Testis (tissue), 5 donors: ENCODE measurements at places on chromosomes 7 and 10.

DNA sequence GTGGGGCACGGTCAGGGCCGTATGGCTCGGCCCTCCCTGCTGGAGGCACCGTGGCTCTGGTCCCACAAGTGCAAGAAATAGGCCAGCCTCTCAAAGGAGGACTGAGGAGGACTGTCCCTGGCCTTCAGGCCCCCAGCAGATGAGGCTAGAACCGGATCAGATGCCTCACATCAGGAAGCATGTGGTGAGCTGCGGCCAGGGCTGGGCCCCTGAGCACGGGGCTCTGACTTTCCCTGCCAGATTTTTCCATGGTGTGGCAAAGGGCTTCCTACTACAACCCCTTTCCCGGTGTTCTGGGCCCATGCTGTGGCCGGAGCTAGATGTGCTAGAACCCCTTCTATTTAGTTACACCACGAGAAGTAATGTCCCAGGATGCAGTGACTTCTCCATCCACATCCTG, 100.4 kb downstream of the TCERG1L start:
- no peak for DNase-seq

- no peak for DNase-seq
Observed at GRCh38 chr10:73931767-73932619, 21.1 kb downstream of the PLAU start.

DNA sequence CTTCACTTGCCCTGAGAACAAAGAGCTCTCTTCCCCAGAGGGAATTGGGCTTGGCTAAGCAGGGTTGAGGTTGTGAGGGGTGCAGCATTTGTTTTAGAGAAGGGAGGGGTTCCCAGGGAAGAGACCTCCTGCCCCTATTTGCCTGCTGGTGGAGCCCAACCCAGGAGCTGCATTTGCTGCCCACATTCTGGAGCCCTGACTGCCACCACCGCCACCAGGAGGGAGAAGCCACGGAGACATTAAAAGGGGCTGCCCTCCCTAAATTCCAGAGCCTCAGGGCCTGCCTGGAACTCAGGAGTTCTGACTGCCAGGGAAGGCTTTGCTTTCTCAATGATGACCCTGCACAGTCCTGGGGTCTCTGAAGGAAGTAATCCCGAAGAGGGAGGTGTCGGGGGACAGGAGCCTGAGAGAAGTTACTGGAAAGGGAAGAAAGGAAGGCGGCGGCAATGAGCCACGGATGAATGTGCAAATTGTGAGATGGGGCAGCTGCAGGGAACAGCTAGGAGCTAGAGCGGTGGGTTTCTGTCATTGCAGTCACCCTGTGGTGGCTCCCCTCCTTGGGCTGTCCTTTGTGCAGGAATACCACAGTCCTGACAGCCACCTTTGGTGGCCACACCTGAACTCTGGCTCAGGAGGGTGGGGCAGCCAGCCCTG, 51.3 kb downstream of the NEURL1 start:
- no peak for DNase-seq

- no peak for DNase-seq
Observed at GRCh38 chr10:44589944-44590449, 205.1 kb upstream of the CXCL12 start.

DNA sequence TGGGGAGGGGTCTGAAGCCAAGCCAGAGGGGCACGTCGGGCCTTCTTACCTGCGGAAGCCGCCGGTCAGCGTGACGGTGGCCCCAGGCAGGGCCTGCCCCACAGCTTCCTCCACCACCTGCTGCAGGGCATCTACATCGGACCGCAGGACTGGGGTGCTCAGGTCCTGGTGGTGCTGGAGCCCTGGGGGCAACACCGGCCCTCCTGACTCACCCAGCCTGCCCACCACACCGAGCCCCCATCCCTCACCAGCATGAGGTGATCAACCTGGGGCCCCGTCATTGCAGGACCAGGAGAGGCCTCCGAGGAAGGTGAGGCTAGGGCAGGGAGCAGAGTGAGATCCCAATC, 8.0 kb downstream of the POLM start:
- DNase-seq, result no peak

DNA sequence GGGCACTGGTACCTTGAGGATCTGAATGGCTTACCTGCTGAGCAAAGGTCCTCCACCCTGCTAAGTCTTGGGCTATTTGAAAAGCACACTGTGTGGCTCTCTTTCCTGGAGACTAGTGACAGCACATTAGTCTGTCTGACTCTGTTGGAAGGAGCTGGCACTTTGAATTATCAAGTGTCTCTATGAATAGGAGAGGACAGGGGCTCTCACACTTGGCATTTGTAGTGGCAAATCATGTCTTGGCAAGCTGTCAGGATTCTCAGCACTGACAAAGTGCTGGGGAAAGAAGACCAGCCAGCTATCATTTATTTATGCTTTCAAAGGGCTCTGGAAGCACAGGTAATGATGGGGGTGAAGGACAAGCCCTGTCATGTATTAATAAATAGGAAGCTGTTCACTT, 62.8 kb downstream of the MTPN start:
- no peak for DNase-seq

DNA sequence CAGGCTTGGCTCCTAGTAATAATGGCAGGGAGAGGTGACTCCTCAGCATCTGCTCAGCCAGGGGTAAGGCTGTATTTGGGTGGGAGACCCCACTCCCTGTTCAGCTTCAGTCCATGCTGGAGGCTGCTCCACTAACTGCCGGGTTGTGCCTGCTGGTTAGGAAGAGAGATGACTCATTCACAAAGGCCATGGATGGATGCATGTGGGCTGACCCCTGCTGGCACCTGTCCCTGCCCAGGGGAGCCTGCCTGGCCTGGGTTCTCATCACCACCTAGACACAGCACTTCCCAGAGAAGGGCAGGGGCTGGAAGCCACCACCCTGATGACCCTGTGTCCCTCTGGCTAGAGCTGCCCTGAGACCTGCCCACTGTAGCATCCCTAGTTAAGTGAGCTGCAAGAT, 59.0 kb downstream of the VSTM4 start:
- no peak for DNase-seq

DNA sequence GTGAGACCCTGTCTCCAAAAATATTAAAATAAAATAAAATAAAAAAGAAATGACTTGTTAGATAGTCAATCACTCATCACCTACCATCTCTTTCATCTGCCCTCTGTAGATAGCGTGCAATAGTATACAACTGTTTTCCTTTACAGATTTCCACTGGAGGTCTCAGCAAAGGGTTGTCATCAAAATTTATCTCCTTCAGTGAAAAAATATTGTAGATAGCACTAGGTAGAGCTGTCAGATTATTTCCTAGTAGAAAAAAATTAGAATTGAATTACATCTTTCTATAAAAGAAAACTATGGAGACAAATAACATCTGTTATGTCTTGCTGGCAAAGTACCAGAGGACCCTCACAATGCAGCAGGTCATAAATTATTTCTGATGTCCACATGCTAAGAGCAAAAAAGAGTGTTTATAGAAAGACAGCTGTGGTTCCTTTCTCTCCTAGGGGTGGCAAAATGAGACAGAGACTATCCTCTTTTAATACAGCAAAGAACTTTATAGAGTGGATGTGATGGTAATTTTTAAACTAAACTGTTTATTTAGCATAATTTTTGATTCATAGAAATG, 16.3 kb upstream of the CYP51A1 start:
- DNase-seq, result no peak

- no peak for DNase-seq
Observed at GRCh38 chr10:72229261-72230251, 13.5 kb upstream of the ASCC1 start.

DNA sequence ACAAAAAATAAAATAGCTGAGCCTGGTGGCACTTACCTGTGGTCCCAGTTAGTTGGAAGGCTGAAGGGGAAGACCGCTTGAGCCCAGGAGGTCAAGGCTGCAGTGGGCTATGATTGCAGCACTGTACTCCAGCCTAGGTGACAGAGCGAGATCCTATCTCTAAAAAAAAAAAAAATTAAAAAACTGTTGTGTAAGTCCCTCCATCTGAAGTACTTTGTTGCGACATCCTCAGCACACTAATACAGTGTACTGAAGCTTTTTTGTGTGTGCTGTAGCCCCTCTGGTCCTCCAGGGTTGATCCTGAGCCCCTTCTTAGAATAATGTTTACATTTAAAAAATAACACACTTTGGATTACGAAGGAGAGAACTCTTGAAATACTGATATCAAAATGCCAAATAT, 71.3 kb downstream of the PFKFB3 start:
- no peak for DNase-seq

DNA sequence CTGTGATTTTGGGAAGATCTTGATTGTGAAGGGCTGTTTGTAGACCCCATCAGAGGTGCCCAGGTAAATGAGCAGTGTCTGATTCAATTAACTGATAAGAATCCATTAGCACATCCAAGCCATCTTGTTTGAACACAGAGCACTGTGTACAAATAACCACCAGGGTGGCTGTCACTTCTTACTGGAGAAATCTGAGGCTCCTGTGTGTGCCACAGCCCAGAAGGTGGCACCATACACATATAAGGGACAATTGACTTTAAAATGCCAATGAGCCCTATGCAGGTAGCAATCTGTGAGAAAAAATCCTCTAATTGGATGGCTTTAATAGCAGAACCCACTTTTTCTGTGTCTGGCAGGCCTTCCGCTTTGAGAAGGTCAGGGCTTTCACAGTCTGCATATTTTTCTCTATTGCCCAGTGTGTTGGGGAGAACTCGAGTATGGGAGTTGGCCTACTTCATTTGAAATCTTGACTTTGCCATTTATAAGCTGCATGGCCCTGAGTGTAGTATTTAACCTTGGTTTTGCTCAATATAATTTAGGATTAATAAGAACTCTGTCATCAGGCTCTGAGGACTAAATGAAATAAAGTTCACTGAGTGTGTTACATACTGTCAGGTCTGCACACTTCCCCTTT, 517.4 kb downstream of the CCSER2 start:
- DNase-seq, result peak; percentile 51

DNA sequence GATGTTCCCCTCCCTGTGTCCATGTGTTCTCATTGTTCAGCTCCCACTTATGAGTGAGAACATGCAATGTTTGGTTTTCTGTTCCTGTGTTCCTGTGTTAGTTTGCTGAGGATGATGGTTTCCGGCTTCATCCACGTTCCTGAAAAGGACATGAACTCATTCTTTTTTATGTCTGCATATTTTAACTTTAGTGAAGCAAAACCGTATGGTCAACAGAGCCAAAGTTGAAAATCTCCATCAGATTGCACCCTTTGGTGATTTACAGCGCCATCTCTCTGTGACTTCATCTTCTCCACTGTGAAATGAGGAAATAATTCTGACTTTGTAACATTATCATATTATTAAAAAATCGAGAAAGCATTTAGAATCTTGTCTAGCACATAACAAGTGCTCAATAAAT, 132.3 kb upstream of the PLXDC2 start:
- no peak for DNase-seq

DNA sequence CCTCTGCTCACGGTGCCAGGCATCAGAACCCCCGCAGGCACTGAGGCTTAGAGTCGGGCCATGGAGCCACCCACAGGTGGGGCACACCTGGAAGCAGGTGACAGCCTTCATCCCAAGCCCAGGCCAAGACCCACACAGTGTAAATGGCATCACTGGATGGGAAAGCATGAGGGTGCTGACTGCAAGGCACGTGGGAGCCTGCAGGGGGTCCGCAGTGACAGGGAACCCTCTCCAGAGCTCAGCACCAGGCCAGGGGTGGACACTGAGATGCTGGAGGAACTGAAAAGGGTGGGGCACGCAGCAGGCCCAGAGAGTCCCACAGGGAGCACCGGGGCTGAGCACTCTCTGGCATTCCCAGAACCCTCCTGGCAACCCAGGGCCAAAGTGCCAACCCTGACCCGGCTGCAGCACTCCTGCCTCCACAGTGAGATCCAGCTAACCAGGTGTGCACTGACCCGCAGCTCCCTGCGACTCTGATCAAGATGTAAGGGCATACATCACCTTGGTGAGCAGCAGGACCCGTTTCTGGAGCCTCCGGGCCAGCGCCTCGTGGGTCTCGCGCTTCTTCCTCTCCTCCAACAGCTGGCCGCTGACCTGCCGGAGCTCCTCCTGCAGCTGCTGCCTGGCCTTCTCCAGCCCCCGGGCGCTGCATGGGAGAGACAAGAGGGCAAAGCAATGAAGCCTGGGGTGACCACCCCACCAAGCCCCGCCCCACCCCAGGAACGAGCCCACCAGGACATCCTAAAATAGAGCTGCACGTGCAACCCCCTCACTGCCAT, 163.9 kb downstream of the MAD1L1 start:
- DNase-seq, result no peak

DNA sequence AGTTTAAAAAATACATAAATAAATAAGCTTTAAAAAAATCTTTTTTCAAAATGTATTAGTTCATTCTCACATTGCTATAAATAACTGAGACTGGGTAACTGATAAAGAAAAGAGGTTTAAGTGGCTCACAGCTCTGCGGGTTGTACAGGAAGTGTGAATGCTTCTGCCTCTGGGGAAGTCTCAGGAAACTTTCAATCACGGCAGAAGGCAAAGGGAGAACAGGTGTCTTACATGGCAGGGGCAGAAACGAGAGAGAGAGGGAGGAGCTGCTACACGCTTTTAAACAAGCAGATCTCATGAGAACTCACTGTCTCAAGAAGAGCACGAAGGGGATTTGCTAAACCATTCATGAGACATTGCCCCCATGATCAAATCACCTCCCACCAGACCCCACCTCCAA, 114.6 kb downstream of the DNAJC1 start:
- no peak for DNase-seq

DNA sequence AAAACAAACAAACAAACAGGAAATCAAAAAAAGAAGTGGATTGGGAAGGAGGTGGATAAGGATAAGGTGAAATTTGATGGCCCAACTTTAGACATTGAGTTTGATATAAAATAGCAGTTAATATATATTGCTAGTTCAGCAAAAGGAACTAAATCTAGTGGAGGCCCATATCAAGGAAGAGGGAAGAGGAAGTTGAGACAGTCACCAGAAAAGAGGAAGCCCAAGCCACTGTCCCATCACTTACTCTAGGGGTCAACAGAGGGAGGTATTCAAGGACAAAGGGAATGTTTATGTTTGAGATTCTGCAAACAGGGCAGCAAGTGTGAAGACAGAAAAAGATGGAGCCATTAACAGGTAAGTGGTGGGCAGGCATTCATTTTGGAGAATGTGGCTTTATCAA, 3.7 kb downstream of the LAMTOR4 start:
- no peak for DNase-seq

- DNase-seq, result no peak
Observed at GRCh38 chr10:29878492-29878891, 180.9 kb downstream of the JCAD start.

- no peak for DNase-seq
Observed at GRCh38 chr10:56679578-56679977, 318.5 kb upstream of the ZWINT start.

GRCh38 chr10:27959093-27959715, 39.7 kb downstream of the ODAD2 start:
- no peak for DNase-seq

DNA sequence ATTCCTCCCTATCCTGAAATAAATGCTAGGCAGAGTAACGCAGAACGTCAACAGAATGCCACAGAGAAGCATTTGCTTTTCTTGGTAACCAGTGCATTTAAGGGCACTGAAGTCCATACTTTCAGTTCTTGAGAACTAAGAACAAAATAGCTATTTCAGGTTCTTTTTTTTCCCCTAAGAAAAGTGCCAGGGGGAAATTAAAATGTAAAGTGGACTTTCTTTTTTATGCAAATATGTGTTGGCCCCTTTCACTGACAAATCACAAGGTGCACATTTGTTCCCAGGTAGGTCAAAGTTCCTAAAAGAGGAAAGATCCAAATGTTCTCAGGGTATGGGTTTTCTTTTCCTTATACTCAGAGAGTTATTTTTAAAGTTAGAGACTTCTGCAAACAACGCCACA, 151.5 kb downstream of the HPSE2 start:
- no peak for DNase-seq

GRCh38 chr10:130127364-130128061, 8.7 kb upstream of the GLRX3 start:
- DNase-seq, result peak; percentile 58
